Effector memory CD8-positive, alpha-beta T cell (primary cell): ENCODE measurements at places on chromosomes 13 and 19.

DNA sequence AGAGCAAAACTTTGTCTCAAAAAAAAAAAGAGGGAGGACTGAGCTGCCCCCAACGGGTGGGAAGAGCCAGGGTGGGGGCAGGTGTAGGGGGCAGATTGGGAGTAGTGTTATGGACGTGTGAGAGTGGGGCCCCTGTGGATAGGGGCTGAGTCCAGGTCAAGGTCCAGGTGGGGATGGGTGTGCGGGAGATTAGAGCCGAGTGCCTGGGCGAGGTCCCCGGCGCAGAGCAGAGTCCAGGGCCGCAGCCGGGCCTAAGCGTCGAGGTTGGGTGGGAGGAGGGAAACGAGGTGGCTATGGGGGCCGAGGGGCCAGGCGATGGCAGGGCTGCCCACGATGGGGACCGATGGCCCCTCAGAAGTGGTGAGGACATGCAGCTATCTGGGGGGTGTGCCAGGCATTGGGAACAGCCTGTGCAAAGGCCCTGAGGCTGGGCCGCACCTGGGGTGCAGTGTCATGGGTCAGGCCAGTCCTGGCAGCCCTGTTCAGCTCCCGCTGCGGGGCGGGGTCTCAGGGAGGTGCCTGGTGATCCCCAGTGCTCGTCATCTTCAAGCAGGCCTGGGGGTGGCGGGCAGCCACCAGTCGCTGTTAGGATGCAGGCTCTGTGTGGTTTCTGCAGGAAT lies 12.3 kb upstream of the MISP start:
- DNase-seq, result no peak

DNA sequence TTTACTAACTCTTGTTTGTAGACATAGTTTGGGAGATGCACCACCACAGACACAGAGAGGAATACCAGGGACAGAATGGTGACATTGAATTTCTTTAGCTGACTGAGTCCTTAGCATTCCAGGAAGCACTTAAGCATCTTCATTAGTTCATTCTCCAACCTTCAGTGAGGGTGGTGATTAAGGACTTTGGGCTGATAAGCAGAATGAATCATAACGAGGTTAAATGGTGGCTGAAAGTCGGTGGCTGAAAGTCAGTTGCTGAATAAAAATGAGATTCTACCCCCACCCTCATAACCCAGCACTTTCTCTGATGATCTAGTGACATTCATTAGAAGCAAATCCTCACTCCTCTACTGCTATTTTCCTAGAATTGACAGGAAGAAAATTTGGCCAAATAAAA lies 10.6 kb downstream of the PCDH8 start:
- DNase-seq, result no peak

DNA sequence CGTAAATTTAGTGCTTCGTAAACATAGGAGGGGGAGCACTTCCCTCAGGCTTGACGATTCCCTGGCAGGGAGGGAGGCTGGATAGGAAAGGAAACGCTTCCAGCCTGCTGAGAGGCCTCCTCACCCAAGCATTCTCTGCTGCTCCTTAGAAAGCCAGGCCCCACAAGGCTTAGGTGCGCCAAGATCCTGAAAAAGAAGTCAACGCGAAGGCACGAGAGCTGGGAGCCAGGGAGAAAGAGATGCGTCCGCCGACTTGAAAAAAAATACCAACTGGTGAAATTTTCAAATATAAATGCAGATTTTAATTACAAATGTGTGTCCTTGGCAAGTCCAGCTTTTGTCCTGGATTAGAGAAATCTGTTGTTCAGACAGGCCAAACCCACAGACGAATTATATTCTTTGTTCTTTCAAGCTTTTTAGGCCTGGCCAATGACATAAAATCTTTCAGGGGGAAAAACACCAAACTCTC lies 64.0 kb downstream of the ALOX5AP start:
- no peak for DNase-seq

- peak; percentile 88 for DNase-seq
Measured at GRCh38 chr19:996051-996838, 4.0 kb upstream of the GRIN3B start.

GRCh38 chr13:107117327-107118012 lies 549.5 kb upstream of the ARGLU1 start:
- no peak for DNase-seq

DNA sequence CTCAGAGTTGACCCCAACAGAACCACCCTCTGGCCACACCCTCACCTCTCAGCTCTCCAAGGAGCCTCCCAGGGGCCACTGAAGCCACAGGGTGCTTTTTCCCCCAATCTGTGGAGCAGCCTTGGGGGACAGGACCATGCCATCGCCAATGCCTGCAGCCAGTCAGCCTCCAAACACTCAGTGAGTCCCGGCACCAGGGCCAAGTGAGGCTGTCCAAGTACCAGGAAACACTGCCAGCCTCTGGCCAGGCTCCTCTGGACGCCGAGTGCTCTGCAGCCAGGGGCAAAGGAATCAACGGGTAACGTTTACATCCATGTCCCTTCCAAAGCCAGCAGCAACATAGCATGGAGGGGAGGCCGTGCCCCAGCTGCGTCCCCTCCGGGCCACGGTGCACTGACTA lies 9.5 kb upstream of the COMP start:
- no peak for DNase-seq

DNA sequence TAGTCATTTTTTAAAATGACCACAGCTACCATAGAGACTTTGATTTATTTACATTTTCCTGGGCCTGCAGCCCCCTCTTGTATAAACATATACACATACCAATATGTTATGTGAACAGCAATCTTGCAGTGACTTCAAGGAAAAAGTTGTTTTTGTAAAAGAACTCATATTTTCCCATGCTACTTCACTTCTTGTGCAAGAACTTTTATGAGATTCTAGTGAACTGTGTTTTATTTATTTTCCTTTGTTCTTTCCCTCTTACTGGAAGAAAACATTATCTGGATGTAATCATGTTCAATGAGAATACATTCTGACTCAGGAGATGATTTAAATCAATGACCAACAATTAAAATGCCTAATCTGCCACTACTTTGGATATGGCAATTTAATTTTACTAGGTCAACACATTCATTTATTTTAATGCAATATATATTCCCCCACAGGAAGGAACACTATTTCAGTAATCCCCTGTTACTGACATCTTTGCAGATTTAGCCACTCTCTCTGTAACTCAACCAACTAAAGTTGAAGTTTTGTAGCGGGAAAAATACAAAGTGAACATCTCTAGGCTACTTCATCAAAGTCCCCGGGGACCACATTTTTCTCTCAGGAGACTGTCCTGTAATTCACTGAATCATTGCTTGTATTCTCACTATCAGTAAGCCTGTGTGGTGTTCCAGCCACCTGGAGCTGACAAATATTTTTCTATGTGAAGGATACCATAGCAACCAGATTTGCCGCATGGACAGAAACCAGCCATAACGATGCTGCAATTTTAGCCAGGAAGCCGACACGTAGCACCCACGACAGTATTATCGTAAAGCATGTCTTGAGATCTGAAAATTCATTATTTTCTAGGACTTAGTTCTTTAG lies 90.5 kb downstream of the STARD13 start:
- DNase-seq, result no peak

DNA sequence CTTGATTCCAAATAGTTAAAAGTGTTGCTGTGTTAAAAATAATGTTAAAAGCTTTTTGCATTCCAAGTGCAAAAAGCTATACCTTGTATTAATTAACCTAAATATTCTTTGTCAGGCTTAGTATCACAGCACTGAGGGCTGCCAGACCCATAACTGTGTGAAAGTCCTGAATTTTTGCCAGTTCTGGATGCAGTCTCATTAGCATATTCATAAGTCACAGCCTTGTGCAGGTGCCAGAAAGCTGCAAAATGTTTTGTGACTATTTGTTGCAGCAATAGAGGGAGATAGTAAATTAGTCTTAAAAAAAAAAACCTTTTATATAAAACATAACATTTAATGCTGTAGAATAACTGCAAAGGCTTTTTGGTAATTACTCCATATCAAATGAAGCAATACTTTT lies 56.6 kb downstream of the SLITRK1 start:
- no peak for DNase-seq

DNA sequence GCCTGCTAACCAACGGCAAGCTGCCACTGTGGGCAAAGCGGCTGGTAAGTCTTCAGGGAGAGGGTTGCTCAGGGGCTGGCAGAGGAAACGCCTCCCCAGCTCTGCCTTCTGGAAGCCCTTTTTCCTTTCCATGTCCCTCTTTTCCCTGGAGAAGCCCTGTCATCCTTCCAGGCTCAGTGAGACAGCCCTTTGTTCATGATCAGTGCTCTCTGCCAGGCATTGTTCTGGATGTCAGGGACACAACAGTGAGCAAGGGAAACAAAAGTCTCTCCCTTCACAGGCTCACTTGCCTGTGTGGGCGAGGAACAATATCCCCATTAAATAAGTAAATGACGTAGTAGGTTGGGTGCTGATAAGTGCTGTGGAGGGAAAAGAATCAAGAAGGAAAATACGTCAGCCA lies 13.9 kb upstream of the OVOL3 start:
- no peak for DNase-seq

DNA sequence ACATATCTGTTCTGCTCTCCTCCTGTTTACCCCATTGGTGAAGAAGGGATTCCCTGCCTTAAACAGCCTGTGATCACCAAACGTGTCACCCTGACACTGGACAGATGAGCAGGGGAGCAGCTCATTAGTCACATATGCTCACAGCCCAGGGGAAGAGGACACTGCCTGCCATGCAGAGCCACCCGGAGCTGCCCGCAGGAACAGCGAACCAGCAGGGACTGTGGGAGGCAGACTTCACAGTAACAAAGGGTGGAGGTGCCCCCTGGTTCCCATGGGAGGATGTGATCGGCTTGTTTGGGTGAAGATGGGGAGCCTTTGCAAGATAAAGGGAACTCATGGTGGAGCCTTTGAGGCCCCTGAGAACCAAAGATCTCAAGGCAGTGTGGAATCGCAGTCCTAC lies 88.6 kb upstream of the FARP1 start:
- DNase-seq, result no peak

DNA sequence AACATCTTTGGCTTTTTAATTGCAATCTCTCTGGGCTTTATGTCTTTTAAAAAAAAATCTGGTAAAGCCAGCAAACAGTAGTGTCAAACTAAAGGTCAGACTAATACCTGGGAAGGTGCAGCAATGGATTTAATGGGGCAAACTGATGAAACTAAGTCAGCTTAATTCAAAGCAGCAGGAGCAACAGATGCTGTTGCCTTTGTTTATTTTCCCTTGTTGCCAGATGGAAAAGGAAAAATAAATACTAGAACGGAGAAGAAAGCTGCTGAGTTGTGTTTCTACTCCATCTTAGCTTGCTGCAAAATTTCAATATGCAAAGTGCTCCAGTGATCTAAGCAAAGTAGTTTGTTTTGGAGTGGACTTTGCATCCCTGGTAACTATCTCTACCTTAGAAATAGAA lies 1097.8 kb downstream of the PCDH17 start:
- no peak for DNase-seq

GRCh38 chr13:28077231-28077630 lies 23.1 kb downstream of the FLT3 start:
- no peak for DNase-seq

- DNase-seq, result no peak
Measured at GRCh38 chr19:4267901-4268815, 10.9 kb upstream of the SHD start.

GRCh38 chr19:35455616-35456201 lies 7.7 kb downstream of the FFAR2 start:
- DNase-seq, result no peak

- DNase-seq, result no peak
Measured at GRCh38 chr13:106100171-106100919, 435.1 kb downstream of the EFNB2 start.

GRCh38 chr13:93226623-93227279 lies at the start of gene GPC6:
Gene GPC6, plus strand, starts transcription at chr13:93226807.
- no peak for DNase-seq

GRCh38 chr19:50496189-50497021 lies 14.6 kb downstream of the JOSD2 start:
- no peak for DNase-seq

GRCh38 chr13:91347996-91348905 lies 764 bp downstream of the MIR17HG start:
- peak; percentile 58 for DNase-seq

- DNase-seq, result no peak
Measured at GRCh38 chr19:8635422-8635821, 5.0 kb downstream of the NFILZ start.

DNA sequence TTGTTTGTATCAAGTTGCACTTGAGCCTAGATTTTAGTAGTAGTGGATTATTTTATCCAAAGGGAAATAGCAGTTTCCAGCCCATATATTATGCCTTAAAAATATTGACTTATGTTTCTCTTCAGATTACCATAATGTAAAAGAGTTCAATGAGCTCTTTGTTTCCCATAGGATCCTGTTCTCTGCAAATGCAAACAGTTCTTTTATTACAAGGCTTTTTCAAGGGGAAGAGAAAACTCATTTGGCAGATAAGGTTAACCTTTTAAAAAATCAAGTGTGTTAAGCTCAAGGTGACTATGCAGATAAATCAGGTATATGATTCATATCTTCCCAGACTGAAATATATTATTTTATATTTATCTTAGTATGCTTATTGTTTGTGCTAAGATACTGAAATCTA lies 961.2 kb upstream of the SPRY2 start:
- no peak for DNase-seq

- no peak for DNase-seq
Measured at GRCh38 chr13:94352057-94352456, 127.4 kb downstream of the DCT start.

DNA sequence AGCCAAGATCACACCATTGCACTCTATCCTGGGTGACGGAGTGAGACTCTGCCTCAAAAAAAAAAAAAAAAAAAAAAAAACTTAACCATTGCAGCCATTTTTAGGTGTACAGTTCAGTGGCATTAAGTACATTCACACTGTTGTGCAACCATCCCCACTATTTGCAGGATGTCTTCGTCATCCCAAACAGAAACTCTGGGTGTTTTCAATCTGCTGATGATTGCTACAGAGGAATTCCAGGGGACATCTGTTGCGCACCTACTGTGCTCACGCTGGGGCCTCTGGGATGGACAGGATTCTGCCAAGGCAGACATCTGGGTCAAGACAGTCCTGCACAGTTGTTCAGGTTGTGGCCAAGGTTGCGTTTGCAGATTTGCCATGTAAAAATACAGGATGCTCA lies 2.4 kb upstream of the APOC4 start:
- no peak for DNase-seq

DNA sequence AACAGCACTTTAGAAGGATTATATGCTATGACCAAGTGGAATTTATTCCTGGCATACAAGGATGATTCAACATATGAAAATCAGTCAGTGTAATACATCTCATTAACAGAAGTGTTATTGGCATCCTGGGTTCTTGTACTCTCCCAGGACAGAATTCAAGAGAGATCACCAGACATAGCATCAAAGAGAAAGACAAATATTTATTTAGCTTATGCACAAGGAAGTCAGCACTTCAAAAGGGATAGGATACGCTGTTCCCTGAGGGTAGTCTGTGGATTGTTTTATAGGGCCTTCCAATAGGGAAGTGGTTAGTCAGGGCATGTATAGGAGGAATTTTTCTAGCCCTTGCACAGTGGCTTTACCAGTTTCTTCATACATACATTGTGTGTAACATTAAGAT lies 1238.0 kb downstream of the PCDH17 start:
- DNase-seq, result no peak

DNA sequence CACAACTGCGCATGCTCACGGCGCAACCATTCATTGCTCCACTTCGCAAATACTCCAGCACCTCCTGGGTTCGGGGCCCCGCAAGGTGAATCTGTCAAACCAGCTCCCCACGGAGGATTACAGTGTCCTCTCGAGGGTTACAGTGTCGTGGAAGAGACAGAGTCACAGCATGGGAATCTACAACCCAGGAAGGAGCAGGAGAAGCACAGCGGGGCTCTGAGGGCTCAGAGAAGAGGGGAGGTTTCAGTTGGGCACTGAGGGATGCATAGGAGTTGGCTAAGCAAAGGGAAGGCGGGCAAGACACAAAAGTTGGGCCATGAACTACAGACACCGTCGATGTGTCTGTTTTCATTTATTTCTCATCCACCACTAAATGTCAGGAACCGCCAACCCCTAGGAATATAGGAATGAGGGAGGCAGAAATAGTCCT lies 1.0 kb upstream of the GTF2F1 start:
- DNase-seq, result no peak
